Activated T-cell treated with anti-CD3 and anti-CD28 coated beads for 1 hour (primary cell): ENCODE measurements at places on chromosomes 3 and 15.
A peak's percentile ranks its signal among the peaks of the same experiment; 100 is the strongest.

GRCh38 chr3:25007974-25008658, 419.9 kb upstream of the RARB start:
- DNase-seq: no peak

DNA sequence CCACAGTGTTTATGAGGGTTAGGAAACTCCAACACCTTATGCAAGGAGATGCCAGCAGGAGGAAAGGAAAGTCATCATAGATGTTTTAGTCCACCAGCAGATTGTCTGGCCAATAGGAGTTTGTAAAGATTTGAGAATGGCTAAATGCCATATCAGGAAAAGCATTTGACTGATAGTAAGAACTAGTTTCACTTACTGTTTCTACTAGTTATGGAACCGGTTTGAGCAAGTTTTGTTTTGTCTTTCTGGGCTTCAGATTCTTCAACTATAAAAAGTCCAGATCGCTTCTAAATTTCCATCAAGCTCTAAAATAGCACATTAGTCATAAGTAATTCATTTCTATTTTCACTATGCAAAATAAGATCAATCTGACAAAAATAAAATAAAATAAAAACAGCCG, 254.8 kb upstream of the TMCO5A start:
- DNase-seq: no peak

- DNase-seq: no peak
Measured at GRCh38 chr15:39025881-39026280, 461.3 kb upstream of the RASGRP1 start.

DNA sequence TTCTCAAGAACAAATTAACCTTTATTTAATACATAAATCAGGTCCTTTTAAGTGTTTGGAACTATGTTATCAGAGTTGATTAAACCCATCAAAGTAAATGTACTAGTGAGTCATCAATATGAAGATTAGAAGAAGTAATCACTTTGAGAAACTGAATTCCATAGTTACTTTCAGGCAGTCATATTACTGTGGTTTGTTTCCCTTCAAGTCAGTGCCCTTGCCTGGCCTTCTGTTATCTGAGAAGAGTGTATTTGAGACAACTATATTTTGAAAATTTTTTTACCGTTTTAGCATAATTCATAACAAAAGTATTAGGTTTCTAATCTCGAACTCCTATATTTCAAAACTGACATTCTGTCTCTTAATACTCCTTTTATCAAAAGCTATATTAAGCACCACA, 73.6 kb downstream of the GMPS start:
- DNase-seq: no peak

- DNase-seq: peak; percentile 44
Measured at GRCh38 chr3:52245322-52246263, at the start of gene PPM1M. PPM1M (plus strand) TSS chr3:52245759; CDS start chr3:52245825, 66 bp downstream.

- DNase-seq: no peak
Measured at GRCh38 chr15:29734917-29735572, 87.2 kb downstream of the TJP1 start.

DNA sequence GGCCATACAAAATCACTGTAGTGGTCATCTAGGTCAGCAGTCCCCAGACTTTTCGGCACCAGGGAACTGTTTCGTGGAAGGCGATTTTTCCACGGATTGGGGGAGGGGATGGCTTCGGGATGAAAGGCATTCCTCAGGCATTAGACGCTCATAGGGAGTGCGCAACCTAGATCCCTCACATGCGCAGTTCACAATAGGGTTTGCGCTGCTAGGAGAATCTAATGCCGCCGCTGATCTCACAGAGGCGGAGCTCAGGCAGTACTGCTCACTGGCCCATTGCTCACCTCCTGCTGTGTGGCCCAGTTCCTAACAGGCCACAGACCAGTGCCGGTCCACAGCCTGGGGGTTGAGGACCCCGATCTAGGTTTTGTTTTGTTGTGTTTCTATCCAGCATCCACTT, 200.1 kb downstream of the SLC9A9 start:
- DNase-seq: no peak

GRCh38 chr3:142216321-142216720, 9.1 kb downstream of the GK5 start:
- no peak for DNase-seq

GRCh38 chr15:38453971-38454695, at the start of gene FAM98B:
FAM98B (plus strand) TSS chr15:38454127; CDS start chr15:38454162, 35 bp downstream.
- peak; percentile 82 for DNase-seq

GRCh38 chr3:113736548-113737089, 9.4 kb downstream of the NAA50 start:
- DNase-seq: no peak

GRCh38 chr3:21517184-21517583, 233.8 kb downstream of the ZNF385D start:
- no peak for DNase-seq

DNA sequence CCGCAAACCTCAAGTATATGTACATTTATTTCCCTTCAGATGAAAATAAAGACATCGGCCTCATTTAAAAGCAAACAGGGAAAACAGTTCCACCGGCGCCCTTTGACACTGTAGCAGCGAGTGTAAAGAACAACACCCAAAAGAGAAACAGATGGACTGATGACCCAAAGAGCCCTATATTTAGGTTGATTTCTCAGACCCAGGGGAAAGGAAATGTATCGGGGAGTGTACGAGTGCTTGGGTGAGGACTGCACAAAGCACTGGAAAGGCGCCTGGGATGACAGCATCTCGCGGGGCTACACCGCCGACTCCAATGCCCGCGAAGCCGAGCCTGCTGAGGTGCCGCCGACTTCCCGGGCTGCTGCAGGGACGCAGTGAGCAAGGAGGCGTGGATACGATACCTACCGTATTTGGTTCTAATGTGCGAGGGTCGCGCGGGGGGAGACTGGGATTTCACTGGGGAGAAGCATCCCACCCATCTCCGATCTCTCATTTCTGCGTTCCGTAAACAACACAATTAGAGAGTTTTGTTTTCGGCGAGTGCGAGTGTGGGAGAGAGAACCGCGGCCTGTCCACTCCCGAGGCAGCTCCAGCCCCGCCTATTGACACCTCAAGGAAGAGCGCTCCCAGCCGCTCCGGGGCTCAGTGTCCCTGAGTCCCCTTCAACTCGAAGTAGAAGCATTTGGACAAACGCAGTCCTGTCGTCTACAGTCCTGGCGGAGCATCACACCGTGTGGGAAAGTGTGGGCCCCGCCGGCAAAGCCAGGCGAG, 2.0 kb downstream of the MECOM start:
- no peak for DNase-seq

DNA sequence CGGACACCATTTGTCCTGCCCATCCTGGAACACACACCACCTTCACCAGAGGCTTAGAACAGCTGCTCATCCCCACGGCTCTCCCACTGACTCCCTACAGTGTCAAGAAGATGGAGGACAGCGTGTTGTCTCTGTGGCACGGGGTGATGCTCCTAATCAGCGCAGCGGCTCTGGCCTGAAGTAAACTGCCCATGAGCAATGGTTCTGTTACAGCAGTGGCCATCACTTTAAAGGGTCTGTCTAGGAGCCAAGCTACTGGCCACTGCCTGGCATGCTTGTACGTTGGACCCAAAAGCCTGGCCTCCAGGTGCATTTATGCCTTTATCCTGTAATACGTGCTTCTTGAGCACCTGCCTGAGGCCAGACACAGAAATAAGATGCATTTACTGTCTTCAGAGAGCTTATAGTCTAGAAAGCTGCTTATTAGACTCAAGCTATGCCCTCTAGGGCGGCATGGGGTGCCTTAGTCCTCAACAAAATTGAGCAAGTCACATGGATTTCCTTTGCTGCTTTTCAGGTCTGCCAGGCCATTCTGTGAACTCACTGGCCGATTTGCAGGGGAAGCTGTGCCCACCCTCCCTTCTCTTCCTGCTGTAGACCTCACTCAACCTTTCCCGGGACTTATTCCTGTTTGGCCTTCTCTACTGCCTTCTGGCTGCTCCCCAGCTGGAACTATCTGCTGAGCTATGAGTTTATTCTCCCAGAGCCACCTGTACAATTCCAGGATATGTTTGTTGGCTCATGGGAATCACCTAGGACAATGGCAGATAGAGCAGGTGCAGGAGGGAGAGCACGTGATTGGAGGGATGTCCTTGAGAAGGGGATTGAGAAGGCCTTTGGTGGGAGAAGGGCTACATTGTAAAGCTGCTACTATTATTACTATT, 51.9 kb downstream of the STARD5 start:
- DNase-seq: no peak

- no peak for DNase-seq
Measured at GRCh38 chr15:98786717-98787116, 138.4 kb downstream of the IGF1R start.

DNA sequence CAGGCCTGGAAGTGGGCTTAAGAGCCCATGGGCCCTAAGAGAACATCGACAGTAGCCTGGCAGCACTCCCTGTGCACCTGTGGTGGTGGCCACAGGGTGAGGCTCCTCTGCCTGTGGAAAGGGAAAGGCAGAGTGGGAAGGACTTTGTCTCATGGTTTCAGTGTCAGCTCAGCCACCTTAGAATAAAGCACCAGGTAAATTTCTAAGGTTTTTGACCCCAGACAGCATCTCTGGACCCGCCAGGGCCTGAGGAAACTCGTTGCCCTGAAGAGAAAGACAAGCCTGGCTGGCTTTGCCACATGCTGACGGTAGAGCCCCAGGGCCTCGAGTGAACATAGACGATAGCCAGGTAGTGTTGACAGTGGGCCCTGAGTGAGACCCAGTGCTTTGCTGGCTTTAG, 22.1 kb downstream of the GOLGA6A start:
- DNase-seq: no peak

DNA sequence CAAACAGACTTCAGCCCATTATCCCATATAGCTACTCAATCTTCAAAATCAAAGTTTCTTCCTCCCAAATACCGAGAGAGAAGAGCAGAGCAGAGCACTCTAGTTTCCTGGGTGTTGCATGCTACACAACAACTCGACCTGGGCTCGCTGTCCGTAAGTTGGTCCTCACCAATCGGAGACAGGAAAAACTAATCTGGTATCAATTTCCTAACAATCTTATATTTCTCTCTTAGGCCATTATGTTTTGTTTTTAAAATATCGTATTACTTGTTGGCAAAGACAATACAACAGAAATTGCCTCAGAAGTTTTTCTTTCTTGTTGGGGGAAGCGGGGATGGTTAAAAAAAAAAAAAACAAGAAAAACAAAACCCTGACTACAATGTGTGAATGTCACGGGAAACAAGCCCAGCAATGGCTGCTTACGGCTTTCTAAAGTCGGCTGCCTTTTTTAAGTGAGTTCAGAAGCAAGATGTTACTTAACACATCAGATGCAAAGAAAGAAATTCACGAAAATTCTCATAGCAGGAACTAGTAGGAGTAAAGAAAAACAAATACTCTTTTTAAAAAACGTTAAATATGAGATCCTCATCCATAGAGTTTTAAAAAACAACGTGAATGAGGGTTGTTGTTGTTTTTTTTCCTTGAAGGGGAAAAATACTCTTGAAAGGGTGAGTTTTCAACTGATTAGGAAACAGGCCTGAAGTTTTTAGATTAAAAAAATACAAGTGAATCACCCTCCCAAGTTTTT, 1.9 kb downstream of the VGLL4 start:
- no peak for DNase-seq

GRCh38 chr3:3189961-3190360, 10.5 kb upstream of the CRBN start:
- no peak for DNase-seq

DNA sequence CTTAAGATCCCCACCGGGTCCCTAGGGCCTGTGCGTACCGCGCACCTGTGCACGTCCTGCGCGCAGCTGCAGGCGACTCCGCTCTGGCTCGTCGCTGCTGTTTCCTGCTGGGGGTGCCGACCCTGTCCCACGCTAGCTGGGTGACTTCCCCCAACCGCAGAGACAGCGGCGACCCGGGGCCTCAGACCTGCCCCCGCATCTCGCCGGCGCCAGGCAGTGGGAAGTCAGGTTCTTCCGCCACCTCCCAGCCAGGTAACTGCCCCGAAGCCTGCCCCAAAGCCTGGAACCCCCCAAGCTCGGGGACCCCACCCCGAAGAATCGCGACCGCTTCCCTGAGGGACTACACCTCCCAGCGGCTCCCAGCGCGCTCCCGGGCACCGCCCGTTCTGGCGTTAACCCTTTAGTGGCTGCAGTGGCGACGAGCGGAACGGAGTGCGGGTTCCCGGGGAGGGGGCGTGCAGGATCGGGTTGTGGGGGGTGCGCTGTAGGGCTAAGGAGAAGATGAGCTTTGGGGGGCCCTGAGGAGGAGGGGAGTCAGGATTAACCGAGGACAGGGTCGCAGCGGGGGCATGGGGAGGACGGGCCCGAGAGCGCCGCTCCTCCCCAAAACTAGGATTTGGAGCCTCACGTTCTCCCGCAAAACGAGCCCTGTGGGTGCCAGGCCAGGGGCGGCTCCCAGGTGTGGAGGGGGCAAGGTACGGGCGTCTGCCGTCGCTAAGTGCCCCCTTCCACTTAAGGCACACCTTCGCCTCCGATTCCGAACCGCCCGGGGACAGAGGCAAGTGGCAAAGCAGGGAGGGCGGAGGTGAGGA, 589 bp downstream of the NEIL1 start:
- DNase-seq: peak; percentile 37

GRCh38 chr15:62889141-62889661, 153.3 kb upstream of the TPM1 start:
- DNase-seq: no peak

GRCh38 chr15:60000824-60001609, 3.1 kb upstream of the FOXB1 start:
- DNase-seq: no peak

GRCh38 chr3:149767720-149768119, 15.4 kb upstream of the COMMD2 start:
- no peak for DNase-seq

GRCh38 chr15:70050970-70051369, 46.7 kb downstream of the TLE3 start:
- no peak for DNase-seq

- DNase-seq: no peak
Measured at GRCh38 chr3:31743331-31744089, 210.8 kb downstream of the STT3B start.

GRCh38 chr15:93497291-93497690, 408.3 kb upstream of the RGMA start:
- no peak for DNase-seq

GRCh38 chr3:52089691-52090090, 33.3 kb upstream of the DUSP7 start:
- no peak for DNase-seq

DNA sequence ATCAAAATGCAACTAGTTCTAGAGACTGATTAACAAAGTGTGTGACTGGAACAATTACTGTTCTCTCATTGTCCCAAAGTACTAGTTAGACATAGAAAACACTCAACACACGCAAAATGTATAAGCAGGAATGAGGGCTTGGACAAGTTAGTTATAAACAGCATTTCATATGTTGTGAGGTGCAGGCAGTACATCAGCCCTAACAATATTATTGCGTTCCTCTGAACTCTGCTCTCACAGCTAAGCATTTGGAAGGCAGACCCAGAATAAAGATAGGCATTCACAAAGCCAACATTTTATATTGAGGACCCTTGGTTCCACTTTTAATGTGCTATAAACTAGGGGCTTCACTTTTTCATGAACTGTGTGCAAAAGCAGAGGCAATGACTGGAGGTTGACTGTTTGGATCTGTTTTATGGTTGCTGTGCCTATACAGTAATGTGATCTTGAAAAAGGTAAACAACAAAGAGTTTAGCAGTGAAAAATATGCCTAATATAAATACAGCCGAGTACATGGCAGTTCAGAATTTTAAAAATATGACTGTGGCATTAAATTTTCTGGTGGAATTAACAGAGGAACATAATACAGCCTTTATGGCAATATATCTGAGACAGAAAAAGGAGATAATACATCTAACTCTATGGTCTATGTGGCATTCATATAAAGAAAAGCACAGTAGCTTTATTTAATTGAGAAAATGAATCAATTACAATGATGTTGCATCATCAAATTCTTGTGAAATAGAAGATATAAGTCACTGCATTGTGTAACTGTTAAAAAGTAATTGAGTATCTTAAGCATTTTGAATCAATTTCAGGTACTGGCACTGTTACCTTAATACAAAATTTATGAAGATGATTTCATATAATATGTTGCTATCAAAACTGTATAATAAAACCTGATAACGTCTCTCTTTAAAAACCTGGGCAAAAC, 80.0 kb upstream of the SKOR1 start:
- no peak for DNase-seq
